ENCODE measurements at places on chromosomes 16 and 17. TPM values are rescaled to one million over a fixed set of nuclear protein-coding genes. Genes with fewer than 3 reads are reported as not detected.

- no peak for DNase-seq
Observed at GRCh38 chr17:70041061-70041460, 34.0 kb upstream of the KCNJ16 start.

GRCh38 chr16:79076047-79076767, 524.3 kb downstream of the MAF start:
- no peak for DNase-seq

STAT5A gene
- 1.3 TPM for total RNA-seq

DNA sequence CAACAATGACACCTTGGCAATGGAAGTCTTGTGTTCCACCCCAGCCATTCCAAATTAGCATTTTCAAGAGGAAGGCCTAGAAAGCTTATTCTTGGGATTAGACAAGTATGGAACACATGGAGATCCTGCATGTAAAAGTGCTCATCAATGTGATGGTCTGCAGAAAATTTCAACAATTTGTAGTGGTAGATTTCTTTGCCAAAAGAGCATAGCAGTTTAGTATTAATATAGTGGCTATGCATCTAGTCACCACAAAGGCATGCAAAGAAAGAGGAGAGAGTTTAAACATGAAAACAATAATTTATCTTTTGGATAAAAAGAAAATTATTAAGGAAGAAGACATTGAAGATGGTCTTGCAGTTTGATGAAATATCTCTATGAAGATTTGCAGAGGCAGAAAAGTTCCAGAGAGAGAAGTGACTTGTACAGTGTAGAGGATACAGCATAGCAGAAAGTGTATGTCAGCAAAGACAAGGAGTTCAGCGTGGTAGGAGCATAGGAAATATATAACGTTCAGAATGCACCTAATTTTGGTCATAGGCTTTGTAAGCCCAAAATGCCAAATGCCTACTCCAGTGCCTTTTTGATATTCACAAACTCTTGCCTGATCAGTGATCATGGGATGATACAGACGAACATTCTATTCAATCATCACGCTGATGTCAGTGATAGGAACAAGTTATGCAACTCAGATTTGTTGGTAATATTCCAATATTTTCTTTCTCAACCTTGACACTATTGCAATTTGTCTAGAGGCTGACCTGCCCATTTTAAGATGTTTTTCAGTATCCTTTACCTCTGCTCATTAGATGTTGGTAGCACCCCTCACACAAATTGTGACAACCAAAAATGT, 727.9 kb upstream of the SOX9 start:
- DNase-seq, result peak; percentile 74

PLA2G10 gene
- total RNA-seq, result not detected

DNA sequence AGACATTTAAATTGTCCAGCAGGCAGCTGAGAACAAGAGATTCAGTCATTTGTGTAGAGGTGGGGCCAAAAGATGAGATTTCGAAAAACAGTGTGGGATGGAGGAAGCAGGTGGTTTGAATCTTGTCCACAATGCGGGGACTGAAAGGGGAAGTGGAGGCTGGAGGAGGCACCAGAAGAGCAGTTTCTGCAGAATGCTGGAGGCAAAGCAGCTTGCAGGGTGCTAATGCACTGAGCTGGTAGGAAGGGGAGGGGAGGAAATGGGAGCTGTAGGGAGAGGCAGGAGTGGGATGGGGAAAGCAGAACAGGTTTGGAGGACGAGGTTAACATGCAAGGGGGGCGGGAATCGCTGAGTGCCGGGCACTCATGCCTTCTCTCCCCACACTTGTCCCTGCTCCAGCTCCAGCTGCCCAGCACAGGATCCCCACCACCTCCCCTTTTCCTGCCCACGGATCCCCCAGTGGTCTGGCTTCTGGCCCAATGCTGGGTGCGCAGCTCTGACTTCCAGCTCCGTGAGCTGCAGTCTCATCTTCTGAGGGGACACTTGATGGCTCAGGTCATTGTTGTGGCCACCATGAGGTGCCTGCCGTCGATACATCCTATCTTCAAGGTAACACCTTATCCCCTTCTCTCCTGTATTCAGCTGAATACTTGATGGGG, 9.4 kb downstream of the C17orf100 start:
- no peak for DNase-seq

- DNase-seq, result peak; percentile 60
Observed at GRCh38 chr16:31265329-31266245, 5.8 kb downstream of the ITGAM start.

GRCh38 chr17:66319226-66319625, 16.8 kb downstream of the PRKCA start:
- DNase-seq, result no peak

RPGRIP1L gene
- 18.3 TPM for total RNA-seq

GRCh38 chr17:43864161-43864984, 17.4 kb downstream of the CD300LG start:
- no peak for DNase-seq

DNA sequence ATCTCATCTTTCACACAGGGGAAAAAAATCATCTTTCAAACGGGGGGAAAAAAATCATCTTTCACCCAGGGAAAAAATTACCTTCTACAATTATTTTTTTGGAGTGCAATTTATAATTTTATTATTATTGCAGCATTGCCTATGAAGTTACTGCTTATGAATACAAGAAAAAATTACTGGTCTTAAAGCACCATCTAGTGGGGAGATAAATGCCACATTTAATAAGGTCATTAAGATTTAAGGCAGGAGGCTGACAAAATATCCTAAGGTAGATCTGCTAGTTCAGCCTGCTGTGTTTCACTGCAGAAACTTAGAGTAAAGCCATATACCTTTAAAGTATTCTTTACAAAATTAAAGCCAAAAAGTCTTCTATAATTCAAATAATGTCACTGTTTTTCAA, 13.7 kb downstream of the SHCBP1 start:
- DNase-seq, result peak; percentile 76

CCDC40 gene
- 0.90 TPM for total RNA-seq

TP53TG3C gene
- total RNA-seq, result not detected

DNAI2 gene
- total RNA-seq, result not detected

CHST4 gene
- under 0.01 TPM for total RNA-seq

- no peak for DNase-seq
Observed at GRCh38 chr16:56295739-56296527, 104.6 kb downstream of the GNAO1 start.

Measured in IMR-90 (cell line).